Astrocyte (in vitro differentiated cells and primary cell): ENCODE measurements at places on chromosomes 2 and 18. TPM values are rescaled to one million over a fixed set of nuclear protein-coding genes. Genes with fewer than 3 reads are reported as not detected.

GRCh38 chr2:64781711-64782390 is 128.1 kb upstream of the SERTAD2 start:
- DNase-seq, result peak; percentile 79

DNA sequence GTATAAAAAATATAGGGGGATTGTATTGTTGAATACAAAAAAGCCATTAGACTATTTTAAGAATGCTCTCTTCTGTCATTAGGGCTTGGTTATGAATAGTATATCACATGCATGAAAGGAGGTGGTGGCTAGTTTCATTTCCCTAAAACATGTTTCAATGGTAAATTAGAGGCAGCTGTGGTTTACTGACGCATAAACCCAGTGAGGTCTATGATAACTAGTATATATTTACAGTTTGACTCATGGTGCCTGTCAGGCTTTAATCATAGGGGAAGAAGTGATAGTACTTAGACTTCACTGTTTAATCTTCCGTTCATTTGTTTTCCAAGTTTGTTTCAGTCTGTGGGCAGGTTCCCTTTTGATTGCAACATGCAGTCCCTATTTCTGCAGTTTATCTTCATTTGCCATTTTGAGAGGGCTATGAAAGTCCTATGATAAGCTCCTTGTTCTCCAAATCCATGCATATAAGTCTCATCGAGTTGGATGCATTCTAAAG is 55.1 kb upstream of the MAP4K3 start:
- DNase-seq, result peak; percentile 99

The VIT gene
- total RNA-seq, result not detected in 2 replicates

DNA sequence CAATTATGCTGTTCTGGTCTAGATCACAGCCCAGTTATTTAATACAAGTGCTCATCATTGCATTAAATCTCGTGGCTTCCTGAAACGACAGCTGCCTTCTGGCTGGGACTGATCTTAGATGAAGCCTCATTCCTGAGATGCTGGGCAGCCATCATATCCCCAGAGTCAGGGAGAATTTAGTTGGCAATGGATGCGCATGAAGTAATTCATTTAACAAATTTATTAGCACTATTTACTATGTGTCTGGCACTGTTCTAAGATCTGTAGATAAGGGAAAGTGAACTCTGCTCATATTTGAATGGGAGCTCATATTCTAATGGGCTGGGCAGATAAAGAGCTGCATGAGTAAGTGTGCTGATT is 244.7 kb downstream of the KCNS3 start:
- no peak for DNase-seq

DNA sequence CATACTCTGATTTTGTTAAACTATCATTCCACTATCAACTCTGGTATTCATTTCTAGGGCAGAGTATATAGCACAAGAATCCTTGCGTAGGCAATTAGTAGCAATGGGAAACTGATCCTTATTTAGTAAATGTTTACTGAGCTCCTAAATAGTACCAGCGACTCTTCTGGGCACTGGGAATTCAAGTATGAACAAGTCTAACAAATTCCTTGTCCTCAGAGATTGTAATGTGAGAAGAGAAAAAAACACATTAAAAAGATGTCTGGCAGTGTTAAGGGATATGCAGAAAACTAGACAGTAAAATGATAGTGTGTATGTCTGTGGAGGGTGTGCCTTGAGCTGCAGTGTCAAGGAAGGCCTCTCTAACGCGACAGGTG is 721 bp downstream of the METTL5 start:
- DNase-seq, result no peak

GRCh38 chr18:55534547-55534946 is 53.4 kb downstream of the TCF4 start:
- DNase-seq, result peak; percentile 27

DNA sequence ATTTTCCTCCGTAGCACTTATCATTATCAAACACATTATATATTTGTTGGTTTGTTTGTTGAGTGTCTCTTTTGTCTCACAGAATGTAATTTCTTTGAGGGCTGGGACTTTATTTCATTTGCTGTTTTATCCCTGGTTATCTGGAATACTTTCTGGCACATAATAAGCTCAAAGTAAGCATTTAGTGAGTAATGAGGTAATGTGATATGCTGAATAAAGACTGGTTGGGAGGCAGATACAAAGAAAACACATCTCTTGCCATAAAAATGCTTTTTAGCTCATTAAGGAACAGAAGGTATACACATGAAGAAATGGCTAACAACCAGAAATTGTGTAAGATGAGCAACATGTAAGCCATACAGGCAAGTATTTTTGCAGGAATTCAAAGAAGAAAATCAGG is 1411.8 kb downstream of the LRP1B start:
- no peak for DNase-seq

The ANKRD29 gene
- 0.70 and 0.75 TPM in 2 replicates for total RNA-seq

- no peak for DNase-seq
Observed at GRCh38 chr18:52069201-52069600, 270.8 kb upstream of the DCC start.

The UPP2 gene
- total RNA-seq, result not detected in 2 replicates

The REG1B gene
- total RNA-seq, result not detected in 2 replicates

The ALLC gene
- total RNA-seq, result not detected in 2 replicates

The CYP1B1 gene
- 12.9 and 20.8 TPM in 2 replicates for total RNA-seq

The IHH gene
- total RNA-seq, result not detected in 2 replicates

The CAVIN2 gene
- 1.9 and 2.8 TPM in 2 replicates for total RNA-seq

The NEU4 gene
- total RNA-seq, result 0.09 and 0.22 TPM in 2 replicates

DNA sequence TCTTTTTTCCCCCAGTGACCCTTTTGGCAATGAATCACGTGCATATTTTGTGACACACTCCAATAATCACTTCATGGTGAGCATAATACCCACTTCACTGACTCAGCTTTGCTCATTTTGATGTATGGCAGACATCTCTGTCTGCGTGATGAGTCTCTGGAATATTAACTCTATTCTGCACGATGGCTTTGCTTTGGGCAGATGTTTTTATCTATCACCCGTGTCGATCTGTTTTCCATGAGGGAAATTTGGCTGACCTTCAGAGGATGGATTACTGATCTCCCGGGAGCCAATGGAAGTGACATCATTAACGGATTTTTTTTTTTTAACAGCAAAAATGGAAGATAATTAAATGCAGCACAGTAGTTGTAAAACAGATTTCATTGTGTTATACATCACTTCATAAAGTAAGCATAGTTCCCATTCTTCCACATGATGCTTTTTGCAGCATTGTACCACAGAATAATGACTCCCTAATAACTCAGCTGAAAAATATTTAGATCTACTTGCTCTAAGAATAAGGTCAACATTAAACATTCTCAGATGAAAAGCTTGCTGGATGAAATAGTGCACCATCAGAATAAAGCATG is 29.8 kb downstream of the CDC42EP3 start:
- DNase-seq, result peak; percentile 91

DNA sequence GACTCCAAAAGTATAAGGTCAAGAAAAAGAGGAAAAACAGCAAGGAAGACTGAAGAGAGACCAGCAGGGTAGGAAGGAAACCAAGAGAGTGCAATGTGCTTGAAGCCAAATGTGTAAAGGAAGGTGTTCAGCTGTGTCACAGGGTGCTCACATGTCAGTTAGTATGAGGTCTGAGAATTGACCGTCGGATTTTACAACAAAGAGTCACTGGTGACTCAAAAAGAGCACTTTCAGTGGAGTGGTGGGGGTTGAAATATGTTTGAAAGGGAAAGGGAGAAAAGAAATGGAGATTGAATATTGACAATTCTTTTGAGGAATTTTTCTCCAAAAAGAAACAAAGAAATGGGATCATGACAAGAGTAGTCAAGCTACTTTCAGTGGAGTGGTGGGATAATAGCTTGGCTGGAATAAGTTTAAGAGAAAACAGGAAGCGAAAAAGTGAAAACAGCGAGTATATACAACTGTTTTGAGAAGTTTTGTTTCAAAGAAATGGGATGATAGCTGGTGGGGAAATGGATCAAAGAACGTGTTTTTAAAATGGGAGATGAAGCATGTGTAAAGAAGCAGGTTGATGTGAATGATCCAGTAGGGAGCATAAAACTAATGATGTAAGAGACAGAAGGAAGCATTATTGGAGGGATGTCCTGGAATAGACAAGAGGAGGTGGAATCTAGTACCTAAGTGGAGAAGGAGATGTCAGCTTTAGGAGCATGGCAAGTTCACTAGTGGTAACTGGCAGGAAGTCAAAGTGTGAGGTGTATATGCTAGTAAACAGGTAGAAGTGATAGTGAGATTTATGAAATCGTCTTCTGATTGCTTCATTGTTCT is 3.6 kb upstream of the TSPYL6 start:
- no peak for DNase-seq

The LRATD1 gene
- 17.6 and 28.3 TPM in 2 replicates for total RNA-seq

DNA sequence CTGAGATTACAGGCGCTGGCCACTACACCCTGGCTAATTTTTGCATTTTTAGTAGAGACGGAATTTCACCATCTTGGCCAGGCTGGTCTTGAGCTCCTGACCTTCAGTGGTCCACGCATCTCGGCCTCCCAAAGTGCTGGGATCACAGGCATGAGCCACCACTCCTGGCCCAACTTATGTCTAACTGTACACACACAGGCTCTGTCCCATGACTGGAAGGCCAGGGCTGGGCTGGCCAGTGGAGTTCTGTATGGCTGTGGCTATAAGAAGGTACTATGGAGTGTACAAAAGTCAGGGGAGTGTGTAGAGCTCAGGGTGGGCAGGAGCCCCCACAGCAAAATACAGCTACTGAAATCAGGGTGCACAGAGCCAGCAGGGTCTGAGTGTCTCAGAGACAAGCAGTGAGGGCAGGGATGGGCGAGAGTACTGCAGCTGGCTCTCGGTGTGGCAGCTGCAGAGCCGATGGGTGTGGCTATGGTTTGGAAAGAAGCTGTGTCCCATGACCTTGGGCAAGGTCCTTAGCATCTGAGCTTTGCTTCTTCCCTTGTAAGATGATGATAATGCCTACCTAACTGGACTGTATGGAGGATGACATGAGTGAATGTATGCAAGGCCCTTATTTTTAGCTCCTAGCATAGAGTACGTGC is 10.4 kb upstream of the MSGN1 start:
- DNase-seq, result no peak

- DNase-seq, result no peak
Observed at GRCh38 chr2:241065355-241065803, 36.7 kb downstream of the MTERF4 start.

GRCh38 chr18:29096079-29096770 is 919.3 kb upstream of the CDH2 start:
- no peak for DNase-seq

DNA sequence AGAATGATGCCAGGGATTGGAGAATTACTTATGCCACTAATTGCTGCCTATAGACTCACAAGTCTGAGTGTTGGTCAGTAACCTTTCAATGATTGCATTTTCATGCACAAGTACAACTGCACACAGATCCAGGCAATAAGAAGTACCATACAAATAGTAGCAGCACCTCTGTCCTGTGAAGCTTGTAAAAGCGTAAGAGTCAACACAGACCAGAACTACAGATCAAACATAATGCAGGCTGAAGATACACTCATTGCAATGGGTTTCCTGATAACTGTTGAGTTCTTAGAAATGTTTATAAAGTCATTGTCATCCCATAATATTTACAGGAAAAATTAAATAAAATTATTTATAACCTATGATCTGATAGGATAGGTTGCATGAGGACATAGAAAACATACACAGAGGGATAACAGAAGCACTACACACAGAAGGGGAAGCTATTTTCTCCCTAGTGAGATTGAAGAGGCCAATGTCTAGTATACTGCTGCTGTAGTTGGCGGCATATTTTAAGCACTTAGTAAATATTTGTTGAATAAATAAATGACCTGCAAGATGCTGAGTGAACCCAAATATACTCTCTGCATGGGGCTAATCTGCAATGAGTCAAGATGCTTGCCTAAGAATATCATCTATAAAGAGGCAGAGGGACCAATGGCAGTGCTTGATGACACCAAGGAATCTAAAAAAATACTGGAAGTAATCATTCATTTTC is 5.7 kb upstream of the PIK3C3 start:
- DNase-seq, result no peak

DNA sequence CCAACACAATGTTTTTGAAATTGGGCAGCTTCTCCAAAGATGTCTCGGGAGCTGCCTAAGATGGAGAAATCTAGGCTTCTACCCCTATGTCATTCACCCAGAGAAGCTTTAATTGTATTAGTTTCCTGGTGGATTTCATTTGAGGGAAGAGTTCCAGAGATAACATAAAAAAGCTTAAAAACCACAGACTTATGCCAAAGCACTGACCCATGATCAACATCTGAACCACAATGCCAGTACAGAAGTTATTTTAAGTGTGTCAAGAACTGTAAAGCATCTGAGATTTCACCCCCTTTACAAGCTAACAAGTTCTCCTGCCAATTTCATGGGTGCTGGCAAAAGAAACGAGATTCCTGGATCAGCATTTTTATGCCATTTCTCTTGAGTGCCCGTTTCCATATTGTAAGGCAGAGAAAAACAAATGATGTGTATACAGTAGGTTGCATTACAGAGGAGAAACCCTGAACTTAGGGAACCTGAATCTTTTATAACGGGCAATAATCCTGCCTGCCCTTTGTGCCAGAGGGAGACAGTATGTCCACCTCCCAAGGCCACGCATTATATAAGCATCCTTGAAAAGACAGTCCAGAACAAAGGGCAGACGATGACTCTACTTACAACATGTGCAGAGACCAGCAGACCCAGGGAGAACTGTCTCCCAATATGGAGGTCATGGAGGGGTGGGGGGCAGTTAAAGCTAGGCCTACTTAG is 44.1 kb downstream of the MREG start:
- peak; percentile 72 for DNase-seq

GRCh38 chr18:30186245-30186644 is 856.3 kb downstream of the DSC3 start:
- DNase-seq, result no peak

GRCh38 chr18:35817604-35818352 is 154.7 kb upstream of the RMP24 start:
- no peak for DNase-seq

- DNase-seq, result no peak
Observed at GRCh38 chr2:119108186-119108585, 50.4 kb downstream of the C1QL2 start.

The PAX3 gene
- total RNA-seq, result not detected in 2 replicates

The TMEM200C gene
- 11.3 and 13.1 TPM in 2 replicates for total RNA-seq

The COLEC11 gene
- not detected in 2 replicates for total RNA-seq

- no peak for DNase-seq
Observed at GRCh38 chr18:34219651-34220050, 5.1 kb downstream of the NOL4 start.

DNA sequence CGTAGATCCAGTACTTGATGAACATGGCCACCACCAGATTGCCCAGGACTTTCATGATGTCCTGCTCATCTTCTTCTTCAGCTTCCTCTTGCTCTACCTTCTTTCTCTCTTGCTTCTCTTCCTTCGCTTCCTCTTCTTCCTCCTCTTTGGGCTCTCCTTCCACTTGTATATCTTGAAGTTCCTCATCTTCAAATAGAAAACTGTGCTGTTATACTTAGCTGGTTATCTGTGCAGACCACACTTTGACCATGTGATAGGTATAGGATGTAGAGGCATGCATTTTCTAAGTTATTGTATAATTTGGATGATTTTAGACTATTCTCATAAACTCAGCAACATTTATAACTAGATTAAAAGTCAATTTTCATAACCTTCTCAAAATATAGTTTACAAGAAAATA is 263.4 kb downstream of the NAPG start:
- no peak for DNase-seq

GRCh38 chr2:70118798-70119454 is 31.6 kb downstream of the PCBP1 start:
- no peak for DNase-seq

GRCh38 chr2:19073522-19073921 is 284.9 kb downstream of the OSR1 start:
- DNase-seq, result peak; percentile 70
